ENCODE measurements at places on chromosomes 4 and X.

DNA sequence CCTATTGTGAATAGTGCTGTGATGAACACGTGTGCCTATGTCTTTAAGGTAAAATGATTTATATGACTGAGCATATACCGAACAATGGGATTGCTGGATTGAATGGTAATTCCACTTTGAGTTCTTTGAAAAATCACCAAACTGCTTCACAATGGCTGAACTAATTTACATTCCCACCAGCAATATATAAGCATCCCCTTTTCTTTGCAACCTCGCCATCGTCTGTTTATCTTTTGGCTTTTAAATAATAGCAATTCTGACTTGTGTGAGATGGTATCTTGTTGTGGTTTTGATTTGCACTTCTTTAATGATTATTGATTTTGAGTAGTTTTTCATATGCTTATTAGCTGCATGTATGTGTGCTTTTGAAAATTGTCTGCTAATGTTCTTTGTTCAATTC is 31.8 kb upstream of the UGT2A1 start:
- no peak for DNase-seq

DNA sequence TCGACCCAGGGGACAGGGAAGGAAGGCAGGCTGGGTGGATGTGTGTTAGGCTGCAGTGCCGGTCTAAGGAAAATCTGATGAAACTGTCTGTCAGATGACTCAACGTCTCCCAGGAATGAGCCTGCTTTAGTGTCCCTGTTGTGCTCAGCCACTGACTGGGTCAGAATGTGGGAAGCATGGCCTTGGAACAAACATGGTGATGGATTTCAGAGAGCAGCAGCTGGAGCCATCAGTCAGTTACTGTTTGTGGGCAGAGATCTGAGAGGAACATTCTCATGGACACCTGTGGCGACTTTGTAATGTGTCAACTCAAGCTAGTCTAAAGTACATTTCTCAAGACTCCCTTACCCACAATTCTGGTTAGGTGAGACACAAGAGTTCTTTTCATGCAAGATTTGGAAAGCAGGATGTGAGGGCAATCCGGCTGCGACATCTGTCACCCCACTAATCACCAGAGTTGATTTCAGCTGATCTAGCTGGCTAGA is 63.2 kb downstream of the ANAPC10 start:
- DNase-seq: no peak

DNA sequence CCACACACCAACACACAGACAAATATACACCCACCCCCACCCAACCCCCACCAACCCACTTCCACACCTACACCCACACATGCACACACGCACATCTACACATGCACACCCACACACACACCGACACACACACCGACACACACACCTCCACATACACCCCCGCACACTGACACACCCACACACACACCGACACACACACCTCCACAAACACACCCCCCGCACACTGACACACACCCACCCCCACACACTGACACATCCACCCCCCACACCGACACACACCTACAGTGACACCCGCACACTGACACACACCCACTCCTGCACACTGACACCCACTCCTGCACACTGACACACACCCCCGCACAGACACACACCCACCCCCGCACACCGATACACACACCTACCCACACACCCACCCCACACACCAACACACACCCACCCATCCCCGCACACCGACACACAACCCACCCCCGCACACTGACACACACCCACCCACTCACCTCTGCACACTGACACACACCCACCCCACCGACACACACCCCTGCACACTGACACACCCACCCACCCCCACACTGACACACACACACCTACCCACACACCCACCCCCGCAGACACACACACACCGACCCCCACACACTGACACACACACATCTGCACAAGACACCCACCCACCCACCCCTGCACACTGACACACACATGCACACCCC is 31.1 kb downstream of the FGFRL1 start:
- DNase-seq: no peak

- DNase-seq: no peak
Measured at GRCh38 chrX:31199056-31199839, 127.4 kb upstream of the FTHL17 start.

GRCh38 chr4:113471146-113471860 is 290.2 kb downstream of the CAMK2D start:
- DNase-seq: no peak

DNA sequence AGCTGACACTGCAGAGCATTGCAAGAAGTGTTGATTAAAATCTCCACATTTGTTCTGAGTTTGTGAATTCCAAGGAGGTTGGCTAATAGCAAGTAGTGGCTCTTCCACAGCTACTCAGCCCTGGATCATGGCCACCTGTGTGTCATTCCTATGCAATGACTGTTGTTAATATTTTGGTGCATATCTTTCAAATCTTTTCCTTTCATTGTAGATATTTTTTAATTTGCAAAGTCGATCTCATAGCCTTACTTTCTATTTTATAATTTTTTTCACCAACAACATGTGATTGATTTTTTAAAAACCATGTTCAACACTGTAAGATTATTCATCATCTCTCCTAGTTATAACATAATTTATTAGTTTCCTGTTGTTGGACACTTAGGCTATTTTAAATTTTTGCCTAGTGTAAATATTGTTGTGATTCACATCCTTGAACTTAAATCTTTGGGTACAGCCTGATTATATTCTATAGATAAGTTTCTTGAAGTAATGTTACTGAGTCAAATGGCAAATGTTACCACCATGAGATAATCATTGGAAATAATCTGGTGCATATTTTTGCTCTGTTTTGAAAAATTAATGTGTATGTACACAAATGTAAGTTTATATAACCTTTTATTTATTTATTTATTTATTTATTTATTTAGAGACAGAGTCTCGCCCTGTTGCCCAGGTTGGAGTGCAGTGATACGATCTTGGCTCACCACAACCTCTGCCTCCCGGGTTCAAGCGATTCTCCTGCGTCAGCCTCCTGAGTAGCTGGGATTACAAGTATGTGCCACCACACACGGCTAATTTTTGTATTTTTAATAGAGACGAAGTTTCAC is 17.1 kb upstream of the ARHGAP10 start:
- DNase-seq: no peak

- DNase-seq: no peak
Measured at GRCh38 chr4:165131247-165131832, 18.7 kb upstream of the TMEM192 start.

- no peak for DNase-seq
Measured at GRCh38 chrX:119477812-119478232, 9.6 kb downstream of the SLC25A5 start.

DNA sequence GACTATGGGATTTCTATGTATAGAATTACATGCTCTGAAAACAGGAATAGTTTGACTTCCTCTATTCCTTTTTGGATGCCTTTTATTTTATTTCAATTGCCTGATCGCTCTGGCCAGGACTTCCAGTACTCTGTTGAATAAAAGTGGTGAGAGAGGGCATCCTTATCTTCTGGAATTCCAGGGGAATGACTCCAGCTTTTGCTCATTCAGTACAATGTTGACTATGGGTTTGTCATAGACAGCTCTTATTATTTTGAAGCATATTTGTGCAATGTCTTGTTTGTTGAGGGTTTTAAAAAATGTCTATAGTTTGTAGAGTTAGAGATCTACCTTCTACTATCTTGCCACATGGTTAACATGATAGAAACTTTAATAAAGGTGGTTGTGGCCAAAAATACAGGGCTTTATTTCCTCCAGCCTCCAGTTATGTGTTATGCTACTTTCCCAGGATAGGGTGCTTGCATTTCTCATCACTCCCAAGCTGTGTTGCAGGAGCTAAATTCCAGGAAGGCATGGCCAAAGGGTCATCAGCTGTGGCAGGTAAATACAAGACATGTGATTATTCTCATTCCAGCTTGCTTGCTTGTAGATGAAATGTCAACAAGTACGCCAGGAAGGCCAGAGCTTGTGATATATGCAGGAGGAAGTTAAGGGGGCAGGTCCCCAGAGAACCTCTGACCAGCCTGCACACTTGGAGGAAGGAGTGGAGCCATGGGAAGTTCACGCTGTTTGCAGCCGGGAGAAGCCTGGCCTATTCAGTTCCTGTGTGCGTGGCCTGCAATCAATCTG is 142.4 kb upstream of the CPXCR1 start:
- DNase-seq: no peak

- no peak for DNase-seq
Measured at GRCh38 chrX:141341341-141341740, 99.0 kb upstream of the SPANXC start.

- no peak for DNase-seq
Measured at GRCh38 chrX:46376246-46376885, 168.9 kb downstream of the ZNF674 start.

- DNase-seq: no peak
Measured at GRCh38 chr4:164509951-164510350, 244.0 kb upstream of the SMIM31 start.

DNA sequence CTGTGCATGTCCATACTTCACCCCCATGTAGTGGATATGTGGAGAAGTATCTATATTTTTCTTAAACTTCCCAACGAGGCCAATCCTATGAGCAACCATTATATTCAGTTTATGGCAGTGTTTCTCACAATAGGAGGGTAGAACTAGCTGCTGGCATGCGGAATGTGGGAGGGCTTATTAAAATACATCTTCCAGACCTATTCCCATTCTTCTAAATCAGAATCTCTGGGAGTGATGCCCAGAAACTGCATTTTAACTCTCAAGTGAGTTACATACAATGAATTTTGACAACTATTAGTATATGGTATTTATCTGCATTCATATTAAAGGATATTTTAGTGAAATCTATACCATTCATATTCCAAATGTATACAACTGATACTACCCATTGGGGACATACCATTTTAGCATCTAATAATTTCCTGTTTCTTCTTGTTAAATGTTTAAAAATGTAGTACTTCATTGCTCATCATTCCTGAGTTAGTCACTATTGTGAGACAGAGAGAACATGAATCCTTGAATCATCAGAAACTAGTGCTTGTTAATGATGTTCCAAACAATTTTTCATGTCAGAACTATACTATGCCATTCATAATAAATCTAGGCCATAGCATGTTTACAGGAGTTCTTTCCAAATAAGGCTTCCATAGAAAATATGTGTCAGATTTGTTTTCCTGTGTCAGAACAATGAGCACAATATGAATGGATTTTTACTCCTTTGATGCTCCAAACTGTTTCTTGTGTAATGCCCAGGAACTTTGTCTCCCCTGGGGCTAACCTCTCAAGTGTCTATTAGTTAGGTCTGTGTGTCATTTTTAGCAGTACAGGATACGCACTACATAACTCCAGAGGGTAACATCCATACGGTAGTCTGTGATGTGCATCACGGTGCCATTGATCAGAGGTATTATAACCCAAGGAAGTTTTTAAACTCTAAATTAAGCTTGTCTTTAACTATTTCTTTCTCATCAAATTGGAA is 198.8 kb upstream of the BMP3 start:
- DNase-seq: no peak

DNA sequence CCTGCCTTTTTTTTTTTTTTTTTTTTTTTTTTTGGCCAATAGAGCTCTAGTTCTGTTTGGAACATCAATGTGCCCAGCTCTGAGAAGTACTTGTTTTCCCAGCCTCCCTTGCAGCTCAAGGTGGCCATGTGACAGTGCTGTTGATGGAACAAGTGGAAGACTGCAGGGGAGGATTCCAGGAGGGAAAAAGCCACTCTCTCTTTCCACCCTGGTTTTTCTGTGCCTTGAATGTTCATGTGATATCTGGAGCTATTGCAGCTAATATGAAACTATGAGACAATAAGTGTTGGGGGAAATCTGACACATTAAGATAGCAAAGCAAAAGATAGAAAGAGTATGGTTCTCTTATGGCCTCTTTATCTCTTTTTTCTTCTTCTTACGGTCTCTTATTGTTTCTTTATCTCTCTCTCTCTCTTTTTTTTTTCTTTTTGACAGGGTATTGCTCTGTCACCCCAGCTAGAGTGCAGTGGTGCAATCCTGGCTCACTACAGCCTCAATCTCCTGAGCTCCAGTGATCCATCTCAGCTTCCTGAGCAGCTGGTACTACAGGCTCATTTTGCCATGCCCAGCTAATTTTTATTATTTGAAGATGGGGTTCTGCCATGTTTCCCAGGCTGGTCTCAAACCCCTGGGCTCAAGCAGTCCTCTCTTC is 192.0 kb upstream of the LNX1 start:
- DNase-seq: no peak

- no peak for DNase-seq
Measured at GRCh38 chr4:84291969-84292368, 207.1 kb downstream of the NKX6-1 start.

DNA sequence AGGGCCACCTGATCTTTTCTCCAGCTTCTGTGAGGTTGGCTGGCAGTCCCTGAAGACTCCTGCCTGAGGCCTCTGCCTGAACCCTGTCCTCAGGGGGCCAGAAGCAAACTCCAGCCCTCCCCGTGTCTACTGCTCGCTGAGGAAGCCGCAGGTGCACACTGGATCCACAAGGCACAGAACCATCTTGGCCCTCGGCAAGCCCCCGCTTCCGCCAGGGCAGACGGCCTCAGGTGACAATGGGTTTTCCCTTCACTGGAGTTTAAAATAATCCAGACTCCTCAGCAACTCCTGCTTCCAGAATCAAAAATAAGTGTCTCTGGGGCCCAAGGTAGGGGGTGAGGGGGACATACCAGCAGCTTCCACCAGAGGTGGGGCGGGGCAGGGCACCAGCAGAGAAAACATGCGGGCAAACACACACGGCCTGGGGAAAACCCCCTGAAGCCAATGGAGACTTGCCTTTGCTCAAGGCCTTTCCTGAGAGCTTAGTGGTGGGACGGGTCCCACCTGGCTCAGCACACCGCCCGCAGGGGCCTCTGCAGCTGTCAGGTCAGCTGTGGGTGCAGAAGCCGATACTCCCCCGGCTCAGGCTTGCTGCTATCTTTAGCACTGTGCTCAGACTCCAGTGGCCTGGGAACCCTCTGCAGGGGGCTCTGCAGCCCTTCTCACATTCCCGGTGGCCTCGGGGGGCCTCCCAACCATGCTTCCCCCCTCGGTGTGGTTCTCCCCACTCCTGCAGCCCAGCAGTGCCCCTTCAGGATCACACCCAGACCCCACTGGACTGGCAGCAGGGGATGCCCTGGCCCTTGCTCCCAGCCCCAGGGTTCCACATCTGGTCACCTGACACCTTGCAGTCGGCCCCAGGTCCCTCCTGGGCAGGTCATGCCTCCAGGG is 1.9 kb downstream of the MYL5 start:
- DNase-seq: no peak

GRCh38 chr4:184805462-184806228 is 20.1 kb downstream of the ACSL1 start:
- DNase-seq: no peak

GRCh38 chrX:129981200-129981553 is 1.3 kb upstream of the BCORL1 start:
- no peak for DNase-seq

DNA sequence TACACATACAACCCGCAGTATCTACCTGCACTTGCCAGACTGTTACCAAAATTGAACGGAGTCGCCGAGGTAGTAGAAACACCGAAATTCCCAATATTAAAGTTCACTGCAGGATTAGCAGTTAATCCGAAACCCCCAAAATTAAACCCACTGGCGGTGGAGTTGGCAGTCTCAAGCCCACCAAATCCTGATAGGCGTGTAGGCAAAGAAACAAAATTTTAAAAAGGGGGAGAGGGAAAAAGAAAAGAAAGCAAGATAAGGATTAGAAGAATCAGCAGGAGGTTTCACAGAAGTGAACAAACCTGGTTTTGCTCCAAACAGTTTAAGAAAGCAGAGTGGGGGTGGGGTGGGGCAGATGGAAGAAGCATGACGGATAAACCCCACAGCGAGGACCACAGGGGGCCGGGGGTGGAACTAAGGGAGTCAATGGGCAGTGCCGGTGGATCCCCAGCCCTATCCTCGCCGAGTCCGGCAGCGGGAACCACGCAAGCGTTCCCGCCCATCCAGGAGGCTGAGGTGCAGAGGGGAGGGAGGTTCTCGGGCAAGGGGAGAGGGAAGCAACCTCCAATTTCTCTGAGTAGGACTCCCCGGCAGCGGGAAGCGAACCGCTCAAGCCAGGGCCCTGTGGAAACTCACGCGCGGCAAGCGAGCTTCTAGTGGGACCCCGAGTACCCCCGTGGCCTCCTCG is 599 bp downstream of the NUP54 start:
- no peak for DNase-seq

Data from coronary artery (tissue), 2 donors.